ENCODE measurements at places on chromosomes 5 and 9.

DNA sequence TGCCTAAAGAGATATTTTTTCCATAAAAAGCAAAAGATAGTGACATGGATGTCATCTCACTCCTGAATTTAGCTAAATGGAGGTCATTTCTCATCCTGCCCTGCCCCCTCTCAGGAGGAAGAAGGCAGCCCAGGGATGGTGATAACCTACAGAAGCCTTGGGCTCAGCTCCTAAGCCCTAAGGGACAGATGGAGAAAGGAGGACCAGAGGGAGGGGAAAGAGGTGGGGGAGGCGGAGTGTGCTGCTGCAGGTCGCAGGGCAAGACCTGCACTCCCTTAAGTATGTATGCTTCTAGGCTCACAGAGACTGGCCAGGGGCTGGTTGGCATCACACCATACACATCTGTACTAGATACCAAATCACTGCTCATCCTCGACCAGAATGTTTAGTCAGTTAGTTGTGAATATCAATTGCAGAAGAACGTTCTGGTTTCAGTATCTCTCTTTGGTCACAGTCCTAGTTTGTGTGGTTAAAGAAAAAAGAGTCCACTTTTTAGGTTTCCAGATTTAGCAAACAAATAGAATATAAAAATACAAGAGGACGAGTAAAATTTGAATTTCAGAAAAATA lies 18.4 kb upstream of the CDKN2AIPNL start:
- no peak for DNase-seq

GRCh38 chr9:35661756-35662350 lies 3.1 kb downstream of the ARHGEF39 start:
- no peak for DNase-seq

DNA sequence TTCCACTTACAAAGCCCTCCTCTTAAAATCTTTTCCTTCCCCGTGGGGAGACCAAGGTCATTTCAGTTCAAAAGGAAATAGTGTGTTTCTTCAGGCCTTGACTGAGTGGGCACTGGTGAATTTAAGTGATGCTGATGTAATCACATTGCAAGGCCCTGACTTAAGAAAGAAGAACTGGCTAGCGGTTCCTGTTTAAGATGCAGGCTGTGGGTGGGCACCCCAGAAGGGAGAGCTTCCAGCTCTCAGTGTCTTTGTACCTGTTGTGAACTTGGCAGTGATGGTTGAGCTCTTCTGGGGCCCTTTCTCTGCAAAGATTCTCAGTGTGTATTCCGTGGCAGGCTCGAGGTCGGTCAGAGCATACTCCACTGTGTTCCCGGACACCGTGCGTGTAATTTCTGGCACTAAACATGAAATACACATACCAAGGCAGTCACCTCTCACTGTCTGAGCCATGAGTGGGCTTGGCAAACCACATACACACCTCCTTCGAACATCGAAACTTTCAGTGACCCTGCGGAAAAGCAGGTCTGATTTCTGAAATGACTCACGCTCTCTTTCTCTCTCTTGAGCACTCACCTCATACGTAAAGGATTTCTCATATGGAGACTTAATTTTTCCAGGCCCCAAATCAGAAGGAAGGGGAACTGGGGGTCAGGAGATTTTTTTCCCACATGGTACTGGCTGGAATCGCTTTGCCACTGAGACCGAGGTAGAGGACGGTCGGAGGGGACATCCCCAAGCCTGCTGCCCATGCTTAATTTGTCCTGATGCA lies 81.9 kb downstream of the TNC start:
- no peak for DNase-seq

DNA sequence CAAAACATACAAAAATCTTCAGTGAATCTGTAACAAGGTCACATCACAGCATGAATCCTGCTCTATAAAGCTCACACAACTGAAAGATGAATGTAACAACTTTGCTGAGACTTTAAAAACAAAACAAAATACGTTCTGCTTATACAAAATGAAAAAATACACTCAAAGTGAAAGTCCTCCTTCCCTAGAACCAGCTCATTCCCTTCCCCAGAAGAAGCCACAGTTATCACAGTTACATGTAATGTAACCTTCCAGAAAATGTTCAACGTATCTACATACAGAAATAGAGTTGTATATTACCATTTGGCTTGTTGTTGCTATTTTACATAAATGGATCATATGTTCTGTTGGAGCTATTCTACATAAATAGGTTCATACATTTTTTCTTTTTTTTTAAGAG lies 2.6 kb downstream of the AUH start:
- DNase-seq, result no peak

GRCh38 chr5:5145651-5146529 lies 5.8 kb downstream of the ADAMTS16 start:
- no peak for DNase-seq

DNA sequence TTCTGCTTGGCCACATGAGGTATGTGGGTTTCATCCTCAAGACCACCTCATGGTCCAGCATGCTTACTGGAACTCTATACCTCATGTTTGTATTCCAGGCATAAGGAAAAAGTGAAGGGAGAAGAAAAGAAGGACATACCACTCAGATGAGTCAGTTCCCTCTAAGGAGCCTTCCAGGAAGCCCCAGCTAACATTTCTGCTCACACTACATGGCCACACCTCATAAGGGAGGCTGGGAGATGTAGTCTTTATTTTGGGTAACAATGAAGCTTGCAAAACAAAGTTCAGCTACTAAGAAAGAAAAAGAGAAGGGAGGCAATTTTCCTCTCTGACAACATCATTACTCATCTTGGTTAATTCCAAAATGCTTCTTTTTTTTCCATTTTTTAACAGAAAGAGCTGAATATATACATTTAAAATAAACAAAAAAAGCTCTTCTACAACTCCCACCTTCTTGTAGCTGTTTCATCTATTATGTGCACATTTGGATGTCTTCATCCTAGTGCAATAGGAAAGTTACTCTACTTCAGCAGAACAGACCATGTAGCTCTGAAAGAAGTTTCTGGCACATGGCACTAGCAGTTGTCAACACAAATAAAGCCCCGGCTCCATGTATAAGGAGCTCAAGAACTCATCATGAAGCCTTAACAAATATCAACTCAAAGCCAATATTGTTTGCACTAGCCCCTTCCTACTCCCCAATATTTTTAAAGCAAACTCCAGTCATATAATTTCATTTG lies 123.6 kb upstream of the CCDC112 start:
- no peak for DNase-seq

DNA sequence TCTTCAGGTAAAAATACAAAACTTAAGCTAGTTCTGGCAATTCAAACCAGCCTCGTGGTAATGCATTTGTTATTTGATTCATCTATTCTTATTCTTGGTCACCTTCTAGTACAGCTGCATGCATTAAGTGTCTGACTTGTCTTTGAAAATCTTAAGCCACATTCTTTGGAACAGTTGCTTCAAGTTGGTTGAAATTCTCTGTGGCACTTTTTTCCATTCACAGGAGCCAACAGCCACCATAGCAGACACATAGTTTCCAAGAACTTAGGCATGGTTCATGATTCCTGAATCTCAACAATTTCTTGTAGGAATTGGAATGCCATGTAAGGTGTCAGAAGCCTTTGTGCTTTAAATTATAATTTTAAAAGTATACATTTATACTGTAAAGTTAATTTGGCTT lies 47.4 kb upstream of the MEF2C start:
- DNase-seq, result no peak

All from cardiac muscle cell (in vitro differentiated cells and primary cell).